Body of pancreas (tissue), 4 donors: ENCODE measurements at places on chromosomes 16 and 17.
A peak's percentile ranks its signal among the peaks of the same experiment; 100 is the strongest.

DNA sequence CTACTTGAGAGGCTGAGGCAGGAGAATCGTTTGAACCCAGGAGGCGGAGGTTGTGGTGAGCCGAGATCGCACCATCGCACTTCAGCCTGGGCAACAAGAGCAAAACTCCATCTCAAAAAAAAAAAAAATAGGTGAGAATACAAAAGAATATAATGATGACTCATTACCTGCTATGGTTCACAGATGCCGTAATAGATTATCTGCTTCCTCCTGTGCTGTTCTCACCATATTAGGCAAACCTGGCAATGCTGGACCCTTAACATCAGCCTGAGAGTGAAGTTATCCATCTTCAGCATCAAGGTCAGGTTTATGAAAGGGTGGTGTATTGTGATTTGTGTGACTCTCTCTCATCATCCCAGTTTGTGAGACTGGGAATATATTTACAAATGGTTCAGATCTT lies 271.3 kb upstream of the CPHXL start:
- DNase-seq, result no peak

- no peak for DNase-seq
Measured at GRCh38 chr16:7303660-7304200, 28.9 kb upstream of the RBFOX1 start.

GRCh38 chr17:10648956-10649355 lies 8.2 kb downstream of the MYH3 start:
- no peak for DNase-seq

DNA sequence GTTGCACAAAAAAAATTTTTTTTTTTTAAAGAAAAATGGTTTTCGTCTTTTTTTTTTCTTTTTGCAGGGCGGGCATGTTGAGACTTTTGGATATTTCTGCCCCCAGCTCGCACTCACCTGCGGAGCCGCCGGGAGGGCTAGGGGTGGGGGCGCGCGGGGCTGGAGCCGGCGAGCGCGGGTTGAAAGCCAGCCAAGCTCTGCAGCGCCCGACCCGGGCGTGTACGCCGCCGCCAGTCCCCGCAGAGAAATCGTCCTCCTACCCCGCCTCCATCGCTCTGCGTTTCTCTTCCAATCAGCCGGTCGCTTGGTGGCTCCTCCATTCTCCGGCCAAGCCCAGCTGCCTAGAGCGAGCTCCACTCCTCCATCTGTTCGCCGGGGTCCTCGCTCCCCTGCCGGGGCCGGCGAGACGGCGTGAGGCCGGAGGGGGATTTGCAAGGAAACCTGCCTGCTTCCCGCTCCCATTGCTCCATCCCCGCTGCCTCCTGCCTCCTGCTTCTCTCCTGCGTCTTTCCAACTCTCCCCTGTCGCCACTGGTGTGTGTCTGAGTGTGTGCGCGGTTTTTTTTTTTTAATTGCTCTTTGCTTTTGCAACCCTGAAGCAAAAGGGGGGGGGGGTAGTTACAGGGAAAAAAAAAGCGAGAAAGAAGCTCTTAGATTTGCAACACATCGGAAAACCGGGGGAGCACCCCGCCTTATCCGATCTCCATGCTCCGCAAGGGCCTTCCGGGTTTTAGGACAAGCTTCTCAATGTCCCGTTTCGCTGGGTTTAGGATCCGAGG lies 1.8 kb upstream of the UBTF start:
- peak; percentile 84 for DNase-seq

GRCh38 chr17:50240851-50241250 lies 33.4 kb upstream of the TMEM92 start:
- no peak for DNase-seq

DNA sequence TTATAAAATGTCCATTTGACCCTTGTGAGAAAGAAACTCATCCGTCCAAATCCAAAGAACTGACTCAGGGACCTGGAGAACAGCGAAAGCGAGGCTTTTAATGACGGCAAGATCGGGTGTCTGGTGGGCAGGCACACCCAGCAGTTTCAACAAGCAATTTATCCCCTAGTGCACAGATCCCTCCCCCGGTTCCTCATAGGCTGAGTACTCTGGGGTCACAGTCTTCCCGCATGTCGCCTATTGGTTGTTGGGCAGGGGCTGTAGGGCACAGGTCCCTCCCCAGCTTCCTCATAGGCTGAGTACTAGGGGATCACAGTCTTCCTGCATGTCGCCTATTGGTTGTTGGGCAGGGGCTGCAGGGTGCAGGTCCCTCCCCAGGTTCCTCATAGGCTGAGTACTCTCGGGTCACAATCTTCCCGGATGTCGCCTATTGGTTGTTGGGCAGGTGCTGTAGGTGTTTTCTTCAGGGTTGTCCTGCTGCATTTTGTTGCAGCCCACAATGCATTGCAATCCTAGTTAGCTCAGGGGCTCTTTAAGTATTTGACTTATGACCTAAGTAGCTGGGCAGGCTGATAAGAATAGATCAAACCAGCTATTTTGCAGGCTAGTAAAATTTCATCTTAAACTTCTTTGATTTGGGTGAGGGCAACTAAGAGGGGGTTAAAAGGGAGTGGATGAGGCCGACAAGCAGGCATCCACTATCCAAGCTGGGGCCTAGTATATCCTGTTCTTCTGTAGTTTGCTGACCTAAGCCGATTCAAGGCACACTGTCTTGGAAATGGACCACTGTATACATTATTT lies 3.6 kb upstream of the UTS2R start:
- DNase-seq, result no peak

GRCh38 chr17:15918661-15919259 lies 26.2 kb upstream of the ADORA2B start:
- peak; percentile 71 for DNase-seq

GRCh38 chr16:57225978-57226377 lies 19.1 kb upstream of the ARL2BP start:
- DNase-seq, result no peak

- no peak for DNase-seq
Measured at GRCh38 chr17:78278139-78278741, 46.8 kb downstream of the TMEM235 start.

GRCh38 chr16:4706871-4707270 lies 13.5 kb downstream of the NUDT16L1 start:
- DNase-seq, result no peak

GRCh38 chr17:74037320-74037719 lies 166.2 kb upstream of the RPL38 start:
- DNase-seq, result no peak

DNA sequence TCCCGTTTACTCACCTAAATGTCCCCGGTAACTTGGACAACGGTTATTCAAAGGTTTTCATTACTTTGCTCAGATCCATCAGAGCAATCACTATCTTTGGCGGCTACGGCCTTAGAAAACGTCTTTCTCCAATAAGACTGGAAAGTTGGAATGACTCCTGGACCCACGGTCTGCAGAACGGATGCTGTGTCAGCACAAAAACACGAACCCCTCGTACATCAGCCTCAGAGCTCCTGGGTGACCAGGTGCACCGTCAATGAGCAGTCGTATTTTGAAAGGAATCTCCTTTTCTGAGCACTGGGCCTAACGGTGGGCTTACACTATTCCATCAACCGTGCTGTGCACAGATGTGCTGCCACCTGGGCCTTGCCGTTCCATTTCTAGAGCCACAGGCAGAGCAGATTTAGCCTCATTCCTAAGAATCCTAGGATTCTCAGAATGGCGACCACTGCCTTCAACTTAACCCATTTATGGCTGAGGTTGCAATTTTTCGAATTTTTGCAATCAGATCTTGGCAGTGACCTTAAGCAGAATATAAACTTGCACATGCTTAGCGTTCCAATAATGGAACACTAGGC lies 110.8 kb upstream of the ZNF750 start:
- peak; percentile 3 for DNase-seq

DNA sequence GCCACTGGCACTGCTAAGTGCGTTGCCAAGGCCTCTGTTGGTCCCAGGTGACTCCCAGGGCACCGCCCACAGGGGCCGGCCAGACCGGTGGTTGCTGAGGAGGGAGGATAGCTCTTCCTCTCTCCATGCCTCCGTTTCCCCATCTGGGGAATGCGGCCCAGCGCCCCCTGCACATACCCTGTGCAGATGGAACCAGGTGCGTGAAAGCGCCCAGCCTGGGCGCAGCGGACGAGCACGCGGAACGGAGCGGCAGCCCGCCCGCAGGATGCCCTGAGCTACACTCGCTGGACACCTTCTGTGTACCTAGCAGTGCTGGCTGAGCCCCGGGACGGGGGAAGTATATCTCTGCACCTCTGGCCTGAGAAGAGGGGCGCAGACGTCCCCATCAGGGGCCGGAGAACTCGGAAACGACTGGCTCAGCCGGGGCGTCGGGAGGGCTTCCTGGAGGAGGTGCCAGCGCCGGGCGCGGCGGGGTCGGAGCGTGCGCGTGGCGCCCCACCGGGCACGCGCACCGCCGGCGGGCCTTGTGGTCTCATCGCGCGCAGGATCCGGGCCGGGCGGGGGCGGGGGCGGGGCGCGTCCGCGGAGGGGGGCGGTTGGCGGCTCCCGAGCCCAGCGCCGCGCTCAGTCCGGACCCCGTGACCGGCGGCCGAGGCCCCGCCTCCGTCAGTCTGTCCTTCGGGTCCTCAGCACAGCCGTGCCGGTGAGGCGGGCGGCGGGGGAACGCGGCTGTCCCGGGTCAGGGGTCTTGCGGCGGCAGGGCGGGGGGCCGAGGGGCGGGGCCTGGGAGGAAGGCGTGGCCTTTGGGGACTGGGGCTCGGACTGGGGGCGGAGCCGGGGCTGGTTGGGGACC lies at the start of the genes CCDC78 and HAGHL:
CCDC78 (minus strand) TSS at position 6 of the 853 bp plus-strand sequence. CDS start 76 bp downstream, outside the sequence.
HAGHL (plus strand) TSS at position 669 of the 853 bp plus-strand sequence. CDS start 404 bp downstream, outside the sequence.
- DNase-seq, result no peak

DNA sequence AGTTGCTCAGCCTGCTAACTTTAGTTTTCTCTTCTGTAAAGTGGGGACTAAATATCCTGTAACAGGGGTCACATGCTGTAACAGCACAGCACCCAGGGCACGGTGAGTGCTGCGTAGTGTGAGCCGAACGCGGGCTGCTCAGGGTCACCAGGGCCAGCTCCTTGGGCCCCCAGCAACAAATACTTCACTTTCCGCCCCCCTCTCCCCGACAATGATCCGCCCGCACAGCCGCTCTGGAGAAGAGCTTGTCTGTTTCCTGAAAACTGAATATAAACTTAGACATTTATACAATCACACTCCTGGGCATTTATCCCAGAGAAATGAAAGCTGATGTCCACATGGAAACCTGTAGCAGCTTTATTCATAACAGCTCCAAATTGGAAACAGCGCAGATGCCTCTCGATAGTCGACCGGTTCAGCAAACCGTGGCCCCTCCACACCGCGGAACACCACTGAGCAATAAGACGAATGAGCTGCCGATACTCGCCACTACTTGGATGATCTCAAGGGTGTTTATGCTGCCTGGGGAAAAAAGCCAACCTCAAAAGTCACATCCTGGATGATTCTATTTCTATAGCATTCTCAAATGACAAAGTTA lies 267.2 kb downstream of the PARN start:
- DNase-seq, result no peak

DNA sequence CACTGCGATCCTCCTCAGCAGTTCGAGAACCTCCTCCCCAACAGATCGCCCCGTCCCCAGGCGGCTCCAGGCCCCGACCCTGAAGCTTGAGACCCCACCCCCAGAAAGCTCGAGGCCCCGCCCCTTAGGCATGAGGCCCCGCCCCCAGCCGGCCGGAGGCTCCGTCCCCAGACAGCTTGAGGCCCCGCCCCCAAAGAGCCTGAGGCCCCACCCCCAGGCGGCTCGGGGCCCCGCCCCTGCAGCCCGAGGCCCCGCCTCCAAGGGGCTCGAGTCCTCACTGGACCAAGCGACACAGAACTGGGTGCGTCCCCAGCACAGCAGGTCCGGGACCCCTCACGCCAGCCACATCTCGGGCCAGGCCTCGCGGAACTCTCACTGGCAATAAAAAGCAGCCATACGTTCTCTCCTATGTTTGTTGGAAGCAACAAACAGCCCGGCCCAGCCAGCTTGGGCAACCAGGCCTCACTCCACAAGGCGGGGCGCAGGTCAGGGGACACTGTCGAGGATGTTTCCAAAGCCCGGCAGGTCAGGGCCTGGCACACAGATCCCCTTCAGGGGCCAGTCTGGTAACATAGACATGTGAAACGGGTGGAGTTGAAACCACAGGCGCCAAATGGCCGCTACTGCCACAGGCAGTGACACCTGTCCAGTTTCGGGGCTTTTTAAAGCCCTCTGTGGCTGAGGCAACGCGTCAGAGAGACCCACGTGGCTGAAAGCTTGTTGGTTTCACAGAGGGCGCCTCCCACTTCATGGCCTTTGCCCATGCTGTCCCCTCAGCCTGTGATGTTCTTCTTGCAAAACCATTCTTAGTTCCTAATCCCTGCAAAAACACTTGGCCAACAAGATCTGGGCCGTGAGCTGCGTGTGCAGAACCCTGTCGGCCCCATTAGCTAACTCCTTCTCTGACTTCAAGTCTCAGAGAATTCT lies 224.2 kb downstream of the PARN start:
- DNase-seq, result no peak

GRCh38 chr17:29090750-29091605 lies 48.0 kb downstream of the PIPOX start:
- no peak for DNase-seq

GRCh38 chr16:24568392-24568791 lies 29.0 kb downstream of the RBBP6 start:
- DNase-seq, result no peak

GRCh38 chr16:82639666-82640336 lies 13.0 kb downstream of the CDH13 start:
- DNase-seq, result peak; percentile 38

DNA sequence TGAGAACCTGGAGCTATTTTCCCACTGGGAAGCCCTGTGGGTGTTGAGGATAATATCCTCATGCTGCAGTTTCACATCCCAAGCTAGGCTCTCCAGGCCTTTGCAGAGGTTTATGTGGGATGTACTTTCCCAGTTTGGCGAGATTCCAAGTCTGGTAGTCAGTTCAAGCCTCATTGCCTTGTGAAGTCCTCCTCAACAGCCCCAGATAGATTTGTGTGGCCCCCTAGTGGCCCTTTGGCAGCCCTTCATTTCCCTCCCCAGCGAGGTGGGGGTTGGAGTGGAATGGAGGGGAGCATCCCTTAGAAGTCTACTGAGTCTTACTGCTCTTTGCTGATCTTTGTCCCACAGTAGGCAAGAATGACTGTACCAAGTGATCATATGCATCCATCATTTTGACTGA lies 137.9 kb downstream of the CDH11 start:
- DNase-seq, result peak; percentile 12

DNA sequence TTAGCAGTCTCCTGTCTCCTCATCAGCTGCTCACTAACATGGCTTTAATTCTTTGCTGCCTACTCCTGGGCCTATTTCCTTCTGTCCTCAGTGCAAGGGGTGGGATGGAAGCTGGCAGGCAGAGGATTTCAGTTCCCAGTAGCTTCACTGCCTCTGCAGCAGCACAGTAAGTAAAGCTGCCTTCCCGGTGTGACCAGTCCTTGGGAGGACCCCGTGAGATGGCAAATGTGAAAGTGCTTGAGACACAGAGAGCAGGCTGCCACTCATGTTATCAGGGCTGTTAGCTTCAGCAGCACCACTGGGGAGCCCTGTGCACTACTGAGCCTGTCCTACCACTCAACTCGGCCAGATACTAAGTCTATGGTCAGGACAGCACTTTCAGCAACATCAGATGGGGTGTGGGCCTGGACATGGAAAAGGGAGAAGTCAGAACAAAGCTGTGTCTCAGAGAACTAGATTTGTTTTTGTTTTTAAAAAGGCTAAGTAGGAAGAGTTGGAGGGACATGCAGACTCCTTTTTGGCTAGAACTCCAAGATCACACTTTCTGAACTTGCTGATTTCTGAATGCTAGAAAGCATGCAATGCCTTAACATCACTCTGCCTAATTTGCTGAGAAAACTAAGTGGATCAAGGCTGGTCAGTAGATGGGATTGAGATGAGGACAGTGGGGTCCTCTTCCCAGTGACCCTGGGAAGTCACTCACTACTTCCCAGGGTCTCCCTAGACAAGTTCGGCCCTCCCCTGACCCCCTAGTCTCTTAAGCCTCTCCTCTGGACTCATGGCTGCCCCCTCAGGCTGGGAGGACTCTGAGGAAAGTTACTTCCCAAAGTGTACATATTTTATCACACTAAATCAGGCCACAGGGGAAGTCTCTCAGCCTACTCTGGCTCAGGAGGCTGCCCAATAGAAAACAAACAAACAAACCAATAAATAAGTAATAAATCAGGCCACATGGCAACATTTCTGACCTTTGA lies 1.1 kb downstream of the ACSF2 start:
- peak; percentile 31 for DNase-seq
